ENCODE measurements at places on chromosomes 13 and 19.

- no peak for DNase-seq
Measured at GRCh38 chr13:45907503-45907902, 56.0 kb upstream of the SIAH3 start.

- DNase-seq, result no peak
Measured at GRCh38 chr19:56398809-56399208, 5.3 kb upstream of the ZNF583 start.

GRCh38 chr13:99062593-99062992 is 84.7 kb upstream of the DOCK9 start:
- DNase-seq, result no peak

DNA sequence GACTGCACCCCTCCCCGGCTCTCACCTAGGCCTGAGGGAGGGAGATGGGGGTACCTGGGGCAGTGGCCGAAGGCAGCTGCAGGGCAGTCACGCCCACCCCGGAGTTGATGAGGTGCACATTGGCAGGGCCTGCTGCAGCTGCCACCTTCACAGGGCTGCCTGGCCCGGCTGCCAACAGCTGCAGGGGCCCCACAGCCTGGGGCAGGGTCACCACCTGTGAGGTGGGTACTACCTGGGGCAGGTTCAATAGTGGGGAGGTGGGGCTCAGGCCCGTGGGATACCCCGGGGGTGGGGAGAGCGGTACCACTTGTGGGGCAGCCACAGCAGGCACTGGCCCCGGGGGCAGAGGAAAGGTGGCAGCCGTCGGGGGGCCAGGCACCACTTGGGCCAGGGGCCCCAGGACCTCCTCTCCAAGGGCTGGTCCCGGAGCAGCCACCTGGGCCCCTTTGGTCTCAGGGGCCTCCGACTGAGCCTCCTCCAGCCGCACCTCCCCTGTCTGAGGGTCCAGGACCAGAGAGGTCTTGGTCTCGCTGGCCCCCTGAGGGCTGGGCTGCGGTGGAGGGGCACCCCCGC is 2.7 kb downstream of the SIX5 start:
- no peak for DNase-seq

DNA sequence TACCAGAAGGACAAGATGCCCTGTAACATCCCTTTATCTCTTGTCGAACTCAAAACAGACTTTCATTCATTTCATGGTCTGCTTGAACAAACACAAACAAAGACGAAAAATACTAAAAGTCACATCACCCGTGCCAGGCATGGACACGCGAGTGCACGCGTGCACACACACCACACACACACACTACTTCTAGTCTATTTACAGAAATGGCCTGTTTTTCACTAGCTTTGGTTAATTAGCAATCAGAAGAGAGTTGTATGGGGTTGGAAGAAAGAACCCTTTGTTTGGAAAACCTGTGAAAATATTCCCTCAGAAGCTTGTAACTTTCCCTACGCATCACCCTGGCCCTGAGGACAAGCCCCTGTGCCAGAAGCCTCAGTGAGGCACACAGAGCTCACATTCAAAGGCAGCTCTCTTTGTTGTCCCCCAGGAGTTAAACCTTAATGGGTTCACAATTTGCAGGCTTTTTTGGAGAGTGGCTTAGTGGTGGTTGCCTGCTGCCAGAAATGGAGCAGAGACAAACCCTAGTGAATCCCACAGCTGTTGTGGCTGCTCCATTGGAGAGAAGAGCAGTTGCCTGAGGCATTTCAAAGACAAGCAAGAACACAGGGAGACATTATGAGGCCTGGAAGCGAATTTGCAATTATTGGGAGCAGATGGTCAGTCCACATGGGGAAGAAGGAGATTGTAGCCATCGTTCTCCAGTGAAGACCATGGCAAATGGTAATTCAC is 55.9 kb downstream of the STARD13 start:
- DNase-seq, result peak; percentile 52

DNA sequence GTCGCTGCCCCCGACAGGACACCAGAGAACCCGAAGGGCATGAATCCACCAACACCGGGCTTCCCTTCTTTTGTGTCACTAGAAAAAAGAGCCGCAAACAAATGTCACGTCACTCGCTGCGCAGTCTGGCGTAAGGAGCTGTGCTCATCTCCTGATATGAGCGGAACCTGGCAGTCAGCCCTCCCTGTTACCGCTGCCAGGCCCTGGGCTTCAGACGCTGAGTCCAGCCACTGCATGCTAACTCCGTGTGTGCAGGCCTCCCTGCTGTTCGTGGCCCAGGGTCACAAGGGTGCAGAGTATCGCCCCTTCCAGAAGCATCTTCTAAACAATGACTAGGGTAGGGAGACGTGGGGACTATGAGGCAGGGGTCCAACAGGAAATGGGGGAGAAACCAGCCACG is 71.3 kb downstream of the SLC7A1 start:
- DNase-seq, result no peak

DNA sequence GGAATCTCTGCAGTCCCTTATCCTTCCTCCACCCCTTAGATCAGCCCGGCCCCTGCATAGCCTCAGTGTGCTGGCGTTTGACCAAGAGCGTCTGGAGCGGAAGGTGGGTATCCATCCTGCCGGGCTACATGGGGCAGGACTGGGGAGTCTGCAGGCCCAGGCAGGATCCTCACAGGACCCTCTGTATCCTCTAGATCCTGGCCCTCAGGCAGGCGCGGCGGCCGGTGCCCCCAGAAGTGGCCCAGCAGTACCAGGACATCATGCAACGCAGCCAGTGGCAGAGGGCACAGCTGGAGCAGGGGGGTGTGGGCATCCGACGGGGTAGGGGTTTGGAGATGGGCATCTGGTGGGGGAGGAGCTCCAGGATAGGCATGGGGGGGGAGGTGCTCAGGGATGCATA is 8.9 kb downstream of the PODNL1 start:
- no peak for DNase-seq

DNA sequence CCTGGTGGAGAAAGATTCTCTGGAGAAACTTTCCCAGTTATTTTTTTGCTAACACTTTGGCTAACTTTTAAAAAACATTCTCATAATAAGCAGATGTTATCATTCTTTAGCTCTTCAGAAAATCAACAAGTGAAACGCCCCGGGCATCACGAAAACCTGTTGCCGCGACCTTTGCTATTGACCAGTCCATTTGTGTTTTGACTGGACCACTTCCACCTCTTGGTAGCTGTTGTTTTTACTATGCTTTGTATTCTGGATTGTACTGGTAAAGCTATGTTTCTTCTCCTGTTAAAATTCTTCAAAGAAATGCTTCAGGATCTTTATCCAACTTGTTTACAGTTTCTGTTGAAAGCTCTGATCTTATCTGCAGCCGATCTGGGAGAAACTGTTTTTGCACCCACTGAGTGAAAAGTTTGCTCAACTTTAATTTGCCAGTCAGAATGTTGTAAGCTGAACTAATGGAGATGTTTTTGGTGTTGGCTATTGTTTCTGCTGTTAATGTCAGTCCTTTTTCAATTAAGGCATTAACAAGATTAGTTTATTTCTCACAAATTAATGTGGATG is 23.3 kb downstream of the UFM1 start:
- DNase-seq, result peak; percentile 67

- no peak for DNase-seq
Measured at GRCh38 chr13:40187841-40188591, 478.4 kb downstream of the FOXO1 start.

DNA sequence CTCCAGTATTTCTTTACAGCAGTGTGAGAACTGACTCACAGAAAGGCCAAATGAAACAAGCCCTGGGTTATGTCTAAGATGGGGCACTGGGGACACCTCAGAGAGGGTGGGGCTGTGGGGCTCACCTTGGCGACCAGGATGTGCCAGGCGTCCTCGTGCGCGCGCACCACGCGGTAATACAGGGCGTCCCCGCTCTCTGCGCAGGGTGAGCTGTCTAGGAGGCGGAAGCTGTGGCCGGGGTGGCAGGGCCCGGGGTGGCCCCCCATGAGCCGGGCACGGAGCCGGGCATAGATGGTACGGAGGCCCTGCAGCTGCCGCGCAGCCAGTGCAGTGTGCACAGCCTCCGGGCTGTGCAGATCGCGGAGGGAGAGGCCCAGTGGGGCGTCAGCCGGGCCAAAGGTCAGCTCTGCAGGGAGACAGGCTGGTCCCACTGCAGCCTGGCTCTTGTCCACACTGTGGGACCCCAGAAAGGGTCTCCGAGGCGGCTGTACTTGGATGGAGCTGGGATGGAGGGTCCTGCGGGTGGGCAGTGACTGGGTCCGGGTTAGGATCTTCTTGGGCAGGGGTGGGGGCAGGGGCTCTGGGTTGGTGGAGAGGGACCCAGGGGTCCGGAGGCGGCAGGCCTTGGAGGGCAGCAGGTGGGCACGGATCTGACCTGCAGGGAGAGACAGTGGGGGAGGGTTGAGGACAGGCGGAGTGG is 3.4 kb downstream of the PEAK3 start:
- DNase-seq, result no peak

DNA sequence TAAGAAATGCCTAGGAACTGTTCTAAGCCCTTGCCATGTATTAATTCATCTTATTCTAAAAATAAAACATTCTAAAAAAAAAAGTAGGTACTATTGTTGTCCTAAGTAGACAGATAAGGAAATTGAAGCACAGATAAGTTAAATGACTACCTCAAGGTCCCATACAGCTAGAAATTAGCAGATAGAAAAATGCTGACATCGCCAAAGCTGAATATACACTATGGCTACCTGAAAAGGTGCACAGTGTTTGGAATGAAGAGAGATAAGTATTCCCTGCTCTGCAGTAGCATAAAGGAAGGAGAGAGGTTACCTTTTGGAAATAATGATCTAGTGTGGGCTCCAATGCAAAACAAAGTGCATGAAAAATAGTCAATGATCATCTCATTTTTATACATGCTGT is 65.3 kb downstream of the DCT start:
- DNase-seq, result no peak

GRCh38 chr13:46948338-46948737 is 51.5 kb upstream of the HTR2A start:
- DNase-seq, result no peak

DNA sequence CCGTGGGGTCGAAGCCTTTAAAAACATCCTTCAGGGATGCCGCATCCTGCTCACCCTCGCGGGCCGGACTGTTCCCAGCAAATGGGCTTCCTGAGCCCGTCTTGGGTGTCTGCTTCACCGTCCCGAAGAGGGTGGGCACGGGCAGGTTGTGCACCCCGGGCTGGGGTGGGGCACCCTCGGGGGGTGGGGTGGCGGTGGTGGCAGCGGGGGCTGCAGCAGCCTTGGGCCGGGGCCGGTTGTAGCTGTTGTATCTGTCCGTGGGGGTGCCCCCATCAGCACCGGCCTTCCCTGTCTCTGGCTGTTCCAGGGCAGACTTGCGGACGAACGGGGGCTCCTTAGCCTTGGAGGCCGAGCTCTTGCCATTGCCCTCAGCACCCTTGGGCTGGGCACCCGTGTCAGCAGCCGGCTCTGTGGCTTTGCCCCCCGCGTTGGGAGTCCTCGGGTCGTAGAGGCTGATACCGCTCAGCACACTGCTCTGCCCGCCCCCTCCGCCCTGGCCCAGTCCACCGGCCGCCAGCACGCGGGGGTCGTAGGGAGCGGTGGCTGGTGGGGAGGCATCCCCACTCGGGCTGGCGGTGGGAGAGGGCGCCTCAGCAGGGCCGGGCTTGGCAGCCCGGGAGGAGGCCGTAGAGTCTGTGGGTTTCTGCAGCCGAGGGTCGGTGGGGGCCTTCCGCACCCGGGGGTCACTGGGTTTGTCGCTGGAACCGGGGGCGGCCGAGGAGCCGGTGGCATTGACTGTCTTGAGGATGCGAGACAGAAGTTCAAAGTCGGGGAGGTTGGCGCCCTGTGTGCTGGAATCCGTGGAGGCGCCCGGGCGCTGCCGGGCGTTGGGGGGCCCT is 18.2 kb upstream of the TMEM160 start:
- no peak for DNase-seq

- DNase-seq, result no peak
Measured at GRCh38 chr19:58304255-58304654, 922 bp upstream of the ERVK3-1 start.

DNA sequence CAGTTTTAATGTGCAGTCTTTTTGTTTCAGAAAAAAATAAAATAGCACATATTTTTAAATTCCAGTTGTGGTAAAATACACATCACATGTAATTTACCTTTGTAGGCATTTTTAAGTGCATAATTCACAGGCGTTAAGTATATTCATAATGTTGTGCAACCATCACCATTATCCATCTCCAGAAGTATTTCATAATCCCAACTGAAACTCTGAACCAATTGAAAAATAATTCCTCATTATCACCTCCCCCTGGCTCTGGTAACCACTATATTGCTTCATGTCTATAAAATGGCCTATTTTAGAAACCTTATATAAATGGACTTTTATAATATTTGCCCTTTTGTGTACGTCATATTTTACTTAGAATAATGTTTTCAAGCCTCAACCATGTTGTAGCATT is 756.5 kb upstream of the KLHL1 start:
- DNase-seq, result no peak

GRCh38 chr19:58558623-58559274 is 338 bp upstream of the UBE2M start:
- DNase-seq, result peak; percentile 98

GRCh38 chr13:111971891-111972780 is 94.8 kb upstream of the SOX1 start:
- no peak for DNase-seq
